ENCODE measurements at places on chromosomes 12 and 14.

GRCh38 chr12:61188801-61189595 is 1071.2 kb upstream of the USP15 start:
- no peak for DNase-seq

DNA sequence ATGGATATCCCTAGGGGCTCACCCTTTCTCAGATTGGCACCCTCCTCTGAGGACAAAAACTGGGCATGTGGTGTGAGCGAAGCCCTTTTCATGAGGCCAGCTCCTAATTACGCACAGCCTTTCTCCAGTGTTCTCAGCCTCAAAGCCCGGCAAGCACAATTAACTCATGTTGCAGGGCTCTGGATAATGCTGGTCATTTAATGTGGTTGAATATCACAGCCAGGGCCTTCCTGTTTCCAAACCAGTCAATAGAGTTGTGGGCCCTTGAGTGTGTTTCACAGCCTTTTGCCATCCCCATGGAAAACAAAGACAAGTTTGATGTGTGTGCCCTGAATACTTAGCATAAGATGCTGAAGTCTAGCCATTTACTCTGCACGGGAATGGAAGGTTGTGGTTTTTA is 114.2 kb upstream of the ARHGAP5 start:
- no peak for DNase-seq

- no peak for DNase-seq
These were observed 17.2 kb downstream of the TTC9 start for GRCh38 chr14:70658899-70659298.

- DNase-seq: no peak
These were observed 3.0 kb upstream of the MYF6 start for GRCh38 chr12:80704420-80704819.

DNA sequence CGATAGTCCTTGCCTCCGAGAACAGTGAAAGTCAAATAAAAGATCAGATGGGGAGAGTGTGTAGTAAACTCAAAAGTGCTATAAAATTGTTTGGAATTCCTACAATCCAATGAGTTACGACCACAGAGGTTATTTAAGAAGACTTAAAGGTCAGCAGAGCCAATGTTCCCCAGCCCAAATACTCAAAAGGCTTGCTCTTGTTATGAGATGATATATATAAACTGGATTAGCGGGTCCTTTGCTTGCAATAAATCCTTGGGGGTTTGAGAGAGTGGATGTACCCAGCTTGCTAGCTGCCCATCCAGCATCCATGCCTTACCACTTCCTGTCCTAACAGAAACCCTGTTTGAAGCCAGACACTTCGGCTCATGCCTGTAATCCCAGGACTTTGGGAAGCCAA is 29.0 kb upstream of the MED13L start:
- DNase-seq: no peak

DNA sequence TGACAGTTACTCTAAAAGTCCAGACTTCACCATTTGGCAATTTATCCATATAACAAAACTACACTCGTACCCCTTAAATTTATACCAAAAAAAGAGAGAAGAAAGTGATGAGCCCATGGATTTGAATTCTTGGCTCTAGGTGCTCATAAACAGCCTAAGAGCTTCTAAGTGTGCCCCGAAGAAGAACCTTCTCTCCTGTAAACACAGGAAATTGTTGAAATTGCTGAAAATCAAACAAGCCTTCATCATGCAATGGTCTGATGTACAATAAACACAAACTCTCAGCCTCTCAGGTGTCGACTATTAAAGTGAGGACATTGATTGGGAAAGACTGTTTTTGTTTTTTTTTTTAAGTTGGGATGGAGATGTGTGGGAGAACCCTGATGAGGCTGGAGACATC is 21.8 kb downstream of the PDE6H start:
- DNase-seq: no peak

DNA sequence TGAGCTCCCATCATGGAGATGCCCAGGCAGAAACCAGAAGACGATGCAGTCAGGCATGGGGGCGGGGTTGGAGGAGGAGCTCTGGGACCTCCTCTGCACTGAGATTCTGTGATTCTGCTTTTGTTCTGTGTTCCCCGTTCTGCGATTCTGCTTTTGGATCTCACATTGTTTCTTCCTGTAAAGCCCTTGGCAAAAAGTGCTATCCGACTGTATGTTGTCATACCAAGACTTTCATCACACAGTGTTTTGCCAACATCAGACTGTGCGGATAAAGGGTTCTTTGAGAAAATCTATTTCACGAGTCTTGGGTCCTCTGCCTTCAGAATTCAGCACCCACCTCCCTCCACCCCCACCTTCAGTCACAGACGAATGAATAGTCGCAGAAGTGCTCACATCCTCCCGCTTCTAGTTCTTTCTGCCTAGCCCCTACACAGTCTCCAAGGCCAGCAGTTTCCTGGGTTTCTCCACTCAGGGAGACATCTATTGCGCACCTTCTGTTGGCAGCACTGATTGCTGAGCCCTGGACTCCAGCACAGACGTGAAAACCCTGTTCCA is 24.7 kb upstream of the PWP1 start:
- no peak for DNase-seq

- DNase-seq: no peak
These were observed 34.1 kb upstream of the FZD10 start for GRCh38 chr12:130127912-130128789.

DNA sequence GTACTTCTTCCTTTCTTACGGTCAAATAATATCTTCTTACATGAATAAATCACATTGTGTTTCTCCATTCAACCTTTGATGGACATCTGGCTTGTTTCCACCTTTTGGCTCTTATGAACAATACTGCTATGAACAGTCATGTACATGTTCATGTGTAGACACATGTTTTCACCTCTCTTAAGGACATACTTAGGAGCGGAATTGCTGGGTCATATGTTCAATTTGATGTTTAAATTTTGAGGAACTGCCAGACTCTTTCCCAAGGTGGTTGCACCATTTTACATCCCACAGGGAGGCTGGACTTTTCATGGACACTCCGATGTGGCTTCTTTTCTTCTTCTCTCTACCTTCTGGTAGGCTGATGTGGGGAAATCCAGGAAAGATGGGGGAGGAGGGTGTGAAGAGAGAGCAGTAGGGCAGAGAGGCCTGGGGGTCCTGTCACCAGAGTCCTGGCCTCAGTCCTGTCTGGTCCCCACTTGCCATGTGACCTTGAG is 16.8 kb downstream of the LGMN start:
- DNase-seq: no peak

DNA sequence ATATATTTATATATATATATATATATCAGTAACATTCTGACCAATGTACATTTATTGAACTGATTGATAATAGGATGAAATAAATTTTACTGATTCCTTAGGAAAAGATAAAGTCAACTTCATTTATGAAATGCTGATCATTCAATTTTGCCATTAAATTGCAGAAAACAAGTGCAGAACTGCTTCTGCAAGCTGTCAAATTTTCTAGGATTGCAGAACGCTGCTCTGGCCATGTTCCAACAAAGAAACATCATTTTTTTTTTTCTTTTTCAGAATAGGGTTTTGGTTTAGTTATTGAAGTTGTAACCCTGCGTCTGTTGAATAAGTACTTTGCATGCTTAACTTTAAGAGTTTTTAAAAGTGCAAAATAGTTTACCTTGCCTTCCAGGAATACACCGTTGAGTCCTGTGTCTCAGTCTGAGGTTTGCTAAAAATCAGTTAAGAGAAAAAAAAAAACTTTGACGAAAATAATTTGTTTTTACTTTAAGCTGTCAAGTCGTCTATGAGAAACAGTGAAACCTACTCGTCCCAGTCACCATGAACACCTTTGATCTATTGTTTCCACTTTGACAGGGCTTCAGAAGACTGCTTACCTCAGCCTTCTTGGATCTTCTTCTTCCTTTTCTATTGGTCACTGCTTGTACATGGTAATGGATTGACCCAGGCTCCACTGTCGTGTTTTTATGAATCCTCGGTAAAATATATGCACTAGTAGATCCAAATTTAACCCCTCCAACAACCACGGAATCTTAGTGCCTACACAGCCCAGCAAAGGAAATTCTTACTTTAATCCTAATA is at the start of gene KERA:
Gene KERA (minus strand): TSS at position 657 of the 798 bp plus-strand sequence. CDS start 1,743 bp downstream, outside the sequence.
- DNase-seq: no peak

- no peak for DNase-seq
These were observed 19.1 kb downstream of the DACT1 start for GRCh38 chr14:58656671-58657411.

GRCh38 chr14:22243971-22244581 is 344.9 kb downstream of the DAD1 start:
- no peak for DNase-seq

GRCh38 chr12:54478270-54478669 is 4.9 kb upstream of the GTSF1 start:
- no peak for DNase-seq

DNA sequence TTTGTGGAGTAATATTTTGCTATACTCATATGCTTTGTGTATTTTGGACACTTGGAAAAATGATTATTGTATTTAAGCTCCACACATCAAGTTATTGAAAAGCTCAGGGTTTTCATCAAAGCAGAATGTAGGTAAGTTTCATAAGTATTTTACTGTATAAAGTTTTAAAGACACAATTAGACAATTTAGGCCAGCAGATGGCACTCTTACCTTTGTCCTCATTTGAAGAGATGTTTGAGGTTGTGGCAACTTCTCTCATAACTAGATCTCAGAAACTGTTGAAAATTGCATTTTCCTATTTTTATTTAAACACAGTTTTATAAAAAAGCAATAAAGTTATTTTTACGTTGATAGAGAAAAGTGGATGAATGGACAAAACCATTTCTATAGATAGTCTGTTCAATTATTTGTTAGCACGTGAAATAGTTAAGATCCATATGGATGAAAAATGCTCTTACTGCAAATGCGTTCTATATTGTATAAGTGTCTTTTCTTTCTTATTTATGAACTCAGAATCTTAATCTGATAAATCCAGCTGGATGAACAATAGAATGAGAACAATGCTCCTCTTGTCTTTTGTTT is 300.0 kb downstream of the AEBP2 start:
- DNase-seq: no peak

GRCh38 chr12:68957273-68957672 is 24.3 kb upstream of the CPM start:
- DNase-seq: no peak

- no peak for DNase-seq
These were observed 268.7 kb downstream of the ZFP36L1 start for GRCh38 chr14:68523989-68524725.

GRCh38 chr12:66508025-66508424 is 170.9 kb downstream of the GRIP1 start:
- DNase-seq: no peak

GRCh38 chr12:95594136-95594535 is 42.9 kb upstream of the USP44 start:
- DNase-seq: no peak

GRCh38 chr12:47841501-47841900 is 21.8 kb upstream of the HDAC7 start:
- DNase-seq: no peak

GRCh38 chr12:49357103-49357678 is 10.1 kb upstream of the SPATS2 start:
- no peak for DNase-seq

- DNase-seq: no peak
These were observed 6.3 kb upstream of the RIC8B start for GRCh38 chr12:106767954-106768822.

- no peak for DNase-seq
These were observed 8.4 kb upstream of the MYH7 start for GRCh38 chr14:23443881-23444280.

GRCh38 chr14:66369157-66369697 is 116.9 kb upstream of the CCDC196 start:
- no peak for DNase-seq

DNA sequence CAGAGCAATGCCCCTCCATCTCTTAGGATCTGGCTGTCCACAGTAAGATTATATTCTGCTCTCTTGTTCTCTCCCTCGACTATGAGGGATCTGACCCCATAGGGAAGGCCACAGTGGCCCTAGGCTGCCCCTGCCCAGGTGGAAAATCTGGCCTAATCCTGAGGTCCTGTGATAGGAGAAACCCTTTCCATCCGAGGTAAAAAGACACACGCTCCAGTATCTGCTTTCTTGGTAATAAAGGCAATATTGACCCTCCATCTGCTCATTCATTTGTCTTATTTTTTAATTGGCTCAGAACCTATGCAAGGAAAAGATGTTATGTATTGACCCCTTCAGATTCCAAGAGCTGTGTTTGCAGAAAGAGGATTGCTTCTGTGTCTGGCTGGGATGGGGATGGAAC is 9.7 kb downstream of the KRT76 start:
- no peak for DNase-seq

GRCh38 chr12:114391088-114391487 is 14.9 kb downstream of the TBX5 start:
- no peak for DNase-seq

- DNase-seq: no peak
These were observed 113.4 kb downstream of the NT5DC3 start for GRCh38 chr12:103727638-103728037.

DNA sequence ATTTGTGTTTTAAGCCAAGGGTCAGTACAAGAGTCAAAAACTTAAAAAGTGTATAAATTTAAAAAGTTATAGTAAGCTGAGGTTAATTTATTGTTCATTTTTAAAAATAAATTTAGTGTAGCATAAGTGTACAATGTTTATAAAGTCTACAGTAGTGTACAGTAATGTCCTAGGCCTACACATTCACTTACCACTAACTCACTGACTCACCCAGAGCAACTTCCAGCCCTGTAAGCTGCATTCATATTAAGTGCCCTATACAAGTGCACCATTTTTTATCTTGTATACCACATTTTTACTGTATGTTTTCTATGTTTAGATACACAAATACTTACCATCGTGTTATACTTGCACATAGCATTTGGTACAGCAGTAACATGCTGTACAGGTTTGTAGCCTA is 37.7 kb downstream of the GPR137C start:
- no peak for DNase-seq

DNA sequence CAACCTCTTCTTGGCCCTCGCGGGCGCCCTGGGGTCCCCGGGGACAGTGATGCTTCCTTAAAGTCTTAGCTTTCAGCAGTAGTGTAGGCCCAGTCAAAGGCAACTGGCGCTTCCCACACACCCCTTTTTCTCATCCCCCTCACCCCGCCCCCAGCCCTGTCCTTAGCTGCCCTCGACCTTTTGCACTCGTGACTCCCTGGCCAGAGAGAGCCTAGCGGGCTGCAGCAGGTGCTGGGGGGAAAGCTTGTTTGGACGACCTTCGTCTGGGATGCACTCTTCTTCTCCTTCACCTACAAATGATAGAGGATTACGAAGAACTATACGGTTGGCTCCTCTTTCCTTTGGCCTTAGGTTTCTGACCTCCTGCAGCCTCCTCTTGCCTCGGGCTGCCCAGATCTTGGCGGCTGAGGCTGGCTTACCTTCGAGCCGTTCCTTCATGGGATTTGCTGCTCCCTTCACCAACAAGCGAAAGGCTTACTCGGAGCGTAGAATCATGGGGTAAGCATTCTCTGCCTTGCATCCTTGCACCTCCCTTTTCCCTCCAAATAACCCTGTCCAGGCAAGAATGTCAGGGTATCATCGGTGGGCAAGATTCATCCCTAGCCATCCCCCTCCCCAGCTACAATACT is 815 bp downstream of the COQ10A start:
- DNase-seq: no peak

DNA sequence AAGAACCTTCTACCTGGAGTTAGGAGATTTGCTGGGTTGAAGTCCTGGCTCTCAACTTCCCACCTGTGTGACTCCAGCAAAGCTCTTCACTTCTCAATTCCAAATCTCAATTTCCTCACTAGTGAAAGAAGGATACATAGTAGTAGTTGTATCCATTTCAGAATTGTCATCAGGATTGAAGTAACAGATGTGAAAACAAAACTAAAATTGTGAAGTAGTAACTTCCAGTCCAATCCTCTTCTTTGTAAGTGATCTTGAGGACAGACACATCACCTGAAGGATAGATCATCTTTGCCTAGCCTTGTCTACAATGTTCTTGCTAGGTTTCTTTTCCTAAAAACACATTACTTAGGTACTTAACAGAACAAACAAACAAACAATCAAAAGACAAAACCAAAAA is 1.2 kb upstream of the LRRK2 start:
- DNase-seq: no peak

Measured in activated T-cell treated with anti-CD3 and anti-CD28 coated beads for 4 hours (primary cell).